ENCODE measurements at places on chromosomes 3 and 15.
A peak's percentile ranks its signal among the peaks of the same experiment; 100 is the strongest.

DNA sequence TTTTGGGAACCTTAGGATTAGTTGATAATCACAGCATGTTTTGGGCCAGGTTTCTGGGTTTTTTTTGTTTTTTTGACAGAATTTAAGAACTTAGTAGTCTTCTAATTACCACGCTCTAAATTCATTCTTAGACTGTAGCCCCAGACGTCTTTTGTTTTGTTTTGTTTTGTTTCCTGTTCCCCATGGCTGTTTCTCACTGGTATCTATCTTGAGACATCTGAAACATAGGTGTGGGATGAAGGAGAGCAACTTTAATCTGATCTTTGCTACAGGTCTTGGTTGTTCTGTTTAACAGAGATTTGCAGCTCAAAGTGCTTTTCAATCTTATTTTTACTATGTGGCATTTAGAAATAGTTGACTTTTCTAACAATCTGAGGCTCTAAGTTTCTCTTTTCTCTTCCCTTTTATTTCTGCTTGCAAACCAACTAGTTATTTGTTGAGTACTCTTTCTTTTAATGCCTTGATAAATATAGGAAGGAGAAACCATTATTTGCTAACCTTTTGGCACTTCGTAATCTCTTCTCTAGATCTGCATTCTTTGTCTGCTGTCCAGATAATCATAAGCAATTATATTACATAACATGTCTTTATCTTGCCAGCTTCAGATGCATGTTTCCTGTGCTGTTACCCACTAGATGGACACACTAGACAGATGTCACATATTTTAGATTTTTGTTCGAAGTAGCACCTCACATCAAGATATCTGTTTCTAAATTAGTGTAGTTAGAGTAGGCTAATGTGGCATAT, 40.9 kb downstream of the FBXL2 start:
- H3K27me3 ChIP-seq, result peaks cover 50% of the 10 kb centered on the region
- no peak overlapping the region for H3K4me3 ChIP-seq
- no peak for DNase-seq
- no peaks in the 10 kb centered on the region for H3K4me1 ChIP-seq

GRCh38 chr3:169668957-169669741, 5.6 kb upstream of the MECOM start:
- peaks cover 3% of the 10 kb centered on the region for H3K36me3 ChIP-seq
- DNase-seq, result no peak
- peaks cover 12% of the 10 kb centered on the region for H3K4me1 ChIP-seq
- no peak overlapping the region for H3K4me3 ChIP-seq
- peaks cover 100% of the 10 kb centered on the region for H3K27me3 ChIP-seq
- H3K27ac ChIP-seq, result no peak overlapping the region

DNA sequence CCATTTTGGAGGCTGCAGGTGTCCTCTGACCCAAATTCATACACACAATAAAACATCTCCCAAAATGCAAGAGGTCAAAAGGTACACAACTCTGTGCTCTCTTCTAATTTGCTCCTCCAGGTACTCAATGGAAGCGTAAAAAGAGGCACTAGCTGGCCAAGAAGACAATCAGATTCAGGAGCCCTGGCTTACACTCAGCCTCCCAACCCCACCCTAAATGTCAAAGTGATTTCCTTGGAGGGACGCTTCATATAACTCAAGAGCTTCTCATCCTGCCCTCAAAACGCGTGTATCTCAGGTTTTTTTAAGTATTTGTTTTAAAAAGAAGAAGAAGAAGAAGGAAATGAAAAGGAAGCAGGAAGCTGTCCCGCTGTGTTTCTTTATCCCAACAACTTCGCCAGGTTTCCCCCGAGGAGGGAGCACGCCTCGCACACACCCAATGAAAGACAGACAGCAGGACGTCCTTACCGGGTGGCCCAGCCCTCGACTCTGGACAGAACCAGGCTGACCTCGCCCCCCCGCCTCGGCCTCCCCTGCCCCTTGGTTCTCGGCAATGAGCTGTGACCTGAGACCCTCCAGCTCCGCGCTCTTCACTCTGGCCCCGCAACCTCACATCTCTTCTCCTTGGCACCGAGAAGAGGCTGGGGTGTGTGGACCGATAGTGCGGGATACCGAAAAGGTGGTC, 620.7 kb upstream of the ZNF385D start:
- no peaks in the 10 kb centered on the region for H3K4me1 ChIP-seq
- DNase-seq, result no peak
- H3K27ac ChIP-seq, result no peak overlapping the region
- no peaks in the 10 kb centered on the region for H3K36me3 ChIP-seq
- no peak overlapping the region for H3K4me3 ChIP-seq

DNA sequence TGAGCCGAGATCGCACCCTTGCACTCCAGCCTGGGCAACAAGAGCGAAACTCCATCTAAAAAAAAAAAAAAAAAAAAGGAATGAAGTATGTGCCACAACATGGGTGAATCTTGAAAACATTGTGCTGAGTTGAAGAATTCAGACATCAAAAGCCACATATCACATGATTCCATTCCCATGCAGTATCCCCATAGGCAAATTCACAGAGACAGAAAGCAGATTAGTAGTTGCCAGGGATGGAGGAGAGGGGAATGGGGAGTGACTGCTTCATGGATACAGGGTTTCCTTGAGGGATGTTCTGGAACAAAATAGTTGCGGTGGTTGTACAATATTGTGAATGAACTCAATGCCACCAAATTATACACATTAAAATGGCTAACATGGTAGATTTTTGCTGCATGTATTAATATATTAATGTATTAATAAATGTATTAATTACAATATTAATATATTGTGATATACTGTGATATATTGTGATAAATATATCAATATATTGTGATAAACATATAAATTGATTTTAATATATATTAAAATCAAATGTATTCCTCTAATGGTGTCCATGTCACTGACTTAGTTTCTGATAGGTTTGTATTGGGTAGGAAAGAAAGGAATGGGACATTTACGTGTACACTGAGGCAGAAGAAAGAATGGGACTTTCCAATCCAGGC, 34.9 kb downstream of the SMAD3 start:
- H3K27ac ChIP-seq, result no peak overlapping the region
- DNase-seq, result no peak
- peaks cover 13% of the 10 kb centered on the region for H3K36me3 ChIP-seq
- peak overlapping the region; percentile 28 for H3K4me3 ChIP-seq
- peaks cover 49% of the 10 kb centered on the region for H3K4me1 ChIP-seq

DNA sequence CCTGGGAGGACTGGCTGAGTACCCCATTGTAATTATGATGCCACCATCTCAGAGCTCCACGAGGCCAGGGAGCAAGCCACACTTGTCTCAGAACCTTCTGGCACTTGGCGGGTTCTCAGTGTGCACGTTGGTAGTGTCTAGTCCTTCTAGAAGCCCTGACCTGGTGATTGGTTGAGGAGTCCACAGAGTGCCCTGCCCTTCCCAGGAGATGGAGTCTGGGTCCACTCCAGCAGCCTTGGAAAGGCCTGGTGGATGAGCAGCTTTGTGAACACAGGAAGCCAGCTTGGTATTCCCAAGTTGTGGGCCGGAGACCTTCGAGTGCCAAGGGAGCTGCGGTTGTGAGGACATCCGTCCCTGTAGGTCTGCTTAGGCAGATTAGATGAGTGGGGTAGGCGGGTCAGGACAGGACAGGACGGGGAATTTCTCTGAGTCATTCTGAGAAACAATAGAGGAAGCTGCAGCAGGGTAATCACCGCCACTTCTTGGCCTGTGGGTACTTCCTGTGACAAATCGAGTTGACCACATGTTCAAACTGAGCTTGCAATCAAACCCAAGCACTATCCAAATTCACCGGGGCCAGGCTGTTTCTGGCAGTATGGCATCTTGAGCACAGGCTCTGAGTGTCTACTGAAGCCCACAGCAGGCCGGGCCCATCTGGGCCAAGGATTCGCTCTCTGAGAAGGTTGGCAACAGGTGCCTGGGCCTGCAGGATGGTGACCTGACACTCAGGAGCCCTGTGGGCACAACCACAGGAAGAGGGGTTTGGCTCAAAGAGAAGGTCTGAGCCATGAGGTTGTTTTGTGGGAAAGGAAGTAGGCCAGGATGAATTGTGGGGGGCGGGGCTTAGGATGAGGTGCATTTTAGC, 71.5 kb upstream of the PLXNA1 start:
- H3K27ac ChIP-seq, result peak overlapping the region; percentile 94
- peaks cover 51% of the 10 kb centered on the region for H3K4me1 ChIP-seq
- H3K36me3 ChIP-seq, result peaks cover 7% of the 10 kb centered on the region
- no peaks in the 10 kb centered on the region for H3K27me3 ChIP-seq

DNA sequence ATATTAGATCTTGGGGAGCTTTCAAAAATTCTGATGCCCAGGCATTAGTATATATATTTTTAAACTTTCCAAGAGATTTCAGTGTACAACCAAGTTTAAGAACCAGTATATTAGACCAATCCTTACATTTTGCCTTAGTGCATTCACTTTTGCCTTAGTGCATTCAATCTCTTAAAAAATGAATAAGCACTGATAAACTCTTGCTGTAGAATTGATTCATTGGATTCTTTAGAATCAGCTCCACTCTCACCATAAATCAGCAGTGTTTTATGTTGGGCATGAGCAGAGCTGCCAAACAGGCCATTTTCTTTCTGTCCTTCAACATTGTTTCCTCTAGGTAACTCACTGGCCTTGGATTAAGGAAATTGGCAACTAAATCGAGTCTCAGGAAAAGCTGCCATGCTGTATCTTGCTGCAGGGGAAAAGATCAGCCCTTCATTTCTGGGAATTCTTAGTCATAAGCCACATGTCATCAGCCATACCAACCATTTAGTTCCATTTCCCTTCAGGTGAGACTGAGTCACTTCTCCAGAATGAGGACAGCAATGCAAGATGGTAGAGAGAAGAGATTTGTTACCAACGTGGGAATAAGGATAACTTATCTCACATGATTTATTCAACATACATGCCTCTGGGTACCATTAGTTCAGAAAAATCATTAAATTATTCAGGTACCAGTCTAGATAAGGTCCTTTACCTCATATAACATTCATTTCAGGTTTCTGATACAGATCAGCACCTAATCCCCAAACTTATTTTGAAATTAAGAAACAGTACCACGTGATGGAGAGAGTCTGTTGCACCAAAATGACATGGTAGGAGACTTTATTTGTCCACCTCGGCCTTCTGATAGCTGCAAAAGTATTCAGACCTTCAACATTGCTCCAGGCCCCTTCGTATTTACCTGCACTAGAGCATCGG, 192.5 kb downstream of the P3H2 start:
- H3K36me3 ChIP-seq, result no peaks in the 10 kb centered on the region
- no peak for DNase-seq
- peaks cover 20% of the 10 kb centered on the region for H3K27me3 ChIP-seq
- H3K27ac ChIP-seq, result no peak overlapping the region
- H3K4me3 ChIP-seq, result no peak overlapping the region
- H3K4me1 ChIP-seq, result no peaks in the 10 kb centered on the region

DNA sequence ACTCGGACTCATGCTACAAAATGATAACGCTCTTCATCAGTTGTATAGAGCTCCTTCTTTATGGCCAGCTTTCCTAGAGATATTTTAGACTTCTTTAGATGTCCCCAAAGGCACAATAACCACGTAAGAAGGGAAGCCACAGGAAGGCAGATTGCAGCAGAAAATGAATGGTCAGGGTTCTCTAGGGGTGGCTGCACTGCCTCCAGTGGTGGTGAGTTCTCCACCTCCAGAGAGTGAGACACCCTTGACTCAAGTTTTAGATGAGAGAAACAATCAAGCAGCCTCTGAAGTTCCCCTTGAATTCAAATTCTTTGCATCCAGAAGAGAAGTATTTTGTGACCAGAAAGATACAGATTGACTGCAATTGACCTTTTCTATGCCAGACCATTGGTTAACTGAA, 191.5 kb downstream of the TP63 start:
- no peak for DNase-seq
- H3K36me3 ChIP-seq, result no peaks in the 10 kb centered on the region
- no peaks in the 10 kb centered on the region for H3K4me1 ChIP-seq

DNA sequence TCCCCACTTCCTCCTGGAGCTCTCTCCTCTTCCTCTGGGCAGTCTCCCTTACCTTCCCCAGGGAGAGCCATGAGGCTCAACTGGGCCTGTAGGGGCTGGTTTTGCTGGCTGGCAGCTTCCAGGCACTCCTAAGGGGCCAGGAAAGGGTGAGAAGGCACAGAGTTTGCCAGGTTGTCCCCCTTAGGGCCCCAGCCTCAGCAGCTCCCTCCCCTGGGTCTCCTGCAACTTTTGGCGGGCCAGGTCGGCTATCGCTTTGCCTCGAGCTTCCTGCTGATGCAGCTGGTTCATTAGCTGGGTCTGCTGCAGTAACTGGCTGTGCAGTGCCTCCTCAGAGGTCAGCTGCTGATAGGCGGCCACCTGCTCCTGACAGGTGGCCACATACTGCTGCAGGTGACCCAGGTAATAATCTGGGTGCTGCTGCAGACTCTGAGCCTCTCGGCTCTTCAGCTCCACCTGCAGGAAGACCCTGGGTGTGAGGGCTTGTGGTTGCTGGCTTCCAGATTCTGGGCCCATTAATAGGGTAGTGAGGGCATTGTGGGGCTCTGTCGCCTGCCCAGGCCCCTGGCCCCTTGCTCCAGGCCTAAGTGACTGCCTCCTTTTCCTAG, 29.7 kb upstream of the OR4F6 start:
- no peaks in the 10 kb centered on the region for H3K36me3 ChIP-seq
- H3K4me1 ChIP-seq, result no peaks in the 10 kb centered on the region
- no peak overlapping the region for H3K27ac ChIP-seq
- peaks cover 29% of the 10 kb centered on the region for H3K27me3 ChIP-seq

GRCh38 chr3:171585039-171585438, 124.8 kb upstream of the TNIK start:
- H3K36me3 ChIP-seq, result no peaks in the 10 kb centered on the region
- no peak for DNase-seq
- no peaks in the 10 kb centered on the region for H3K4me1 ChIP-seq
- no peak overlapping the region for H3K4me3 ChIP-seq

DNA sequence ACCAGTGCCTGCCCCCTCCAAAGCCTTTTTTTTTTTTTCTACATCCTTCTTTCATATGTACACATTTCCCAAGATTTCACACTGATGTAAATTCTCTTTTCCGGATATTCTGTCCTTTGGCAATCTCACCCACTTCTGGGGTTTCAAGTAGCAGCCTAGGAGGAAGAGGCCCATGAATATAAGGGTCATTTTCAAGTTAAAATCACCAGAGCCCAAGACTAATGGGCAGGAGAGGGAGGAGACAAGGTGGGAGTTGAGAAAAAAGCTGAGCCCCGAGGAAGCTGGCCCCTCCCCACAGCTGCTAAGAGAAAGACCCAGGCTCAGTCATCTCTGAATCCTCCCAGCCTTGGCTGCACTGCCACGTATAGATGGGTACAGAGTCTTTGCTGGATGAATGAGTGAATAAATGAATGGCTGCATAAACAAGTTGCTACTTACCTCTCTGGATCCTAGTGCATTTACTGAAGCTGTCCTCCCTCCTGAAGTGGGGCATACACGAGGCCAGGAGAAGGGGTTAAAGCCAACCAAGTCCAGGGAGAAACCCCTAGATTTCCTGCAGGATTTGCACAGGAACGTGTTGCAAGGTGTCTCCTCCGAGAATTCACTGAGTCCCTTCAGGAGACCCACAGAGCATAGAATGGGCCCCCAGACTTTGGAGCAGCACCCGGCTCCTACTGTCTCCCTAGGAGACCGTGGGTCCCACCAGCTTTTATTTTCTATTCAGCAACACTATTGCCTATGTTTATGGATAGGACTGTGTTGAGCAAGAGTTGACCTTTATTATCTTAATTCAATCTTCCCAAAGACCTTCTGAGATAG, 100.8 kb upstream of the LIPC start:
- no peaks in the 10 kb centered on the region for H3K27me3 ChIP-seq
- no peaks in the 10 kb centered on the region for H3K36me3 ChIP-seq
- H3K27ac ChIP-seq, result peak overlapping the region; percentile 94

Measured in central memory CD8-positive, alpha-beta T cell (primary cell).